ENCODE measurements at places on chromosomes 7 and 10.

- no peak for DNase-seq
Observed at GRCh38 chr10:6153845-6154244, 48.9 kb upstream of the PFKFB3 start.

DNA sequence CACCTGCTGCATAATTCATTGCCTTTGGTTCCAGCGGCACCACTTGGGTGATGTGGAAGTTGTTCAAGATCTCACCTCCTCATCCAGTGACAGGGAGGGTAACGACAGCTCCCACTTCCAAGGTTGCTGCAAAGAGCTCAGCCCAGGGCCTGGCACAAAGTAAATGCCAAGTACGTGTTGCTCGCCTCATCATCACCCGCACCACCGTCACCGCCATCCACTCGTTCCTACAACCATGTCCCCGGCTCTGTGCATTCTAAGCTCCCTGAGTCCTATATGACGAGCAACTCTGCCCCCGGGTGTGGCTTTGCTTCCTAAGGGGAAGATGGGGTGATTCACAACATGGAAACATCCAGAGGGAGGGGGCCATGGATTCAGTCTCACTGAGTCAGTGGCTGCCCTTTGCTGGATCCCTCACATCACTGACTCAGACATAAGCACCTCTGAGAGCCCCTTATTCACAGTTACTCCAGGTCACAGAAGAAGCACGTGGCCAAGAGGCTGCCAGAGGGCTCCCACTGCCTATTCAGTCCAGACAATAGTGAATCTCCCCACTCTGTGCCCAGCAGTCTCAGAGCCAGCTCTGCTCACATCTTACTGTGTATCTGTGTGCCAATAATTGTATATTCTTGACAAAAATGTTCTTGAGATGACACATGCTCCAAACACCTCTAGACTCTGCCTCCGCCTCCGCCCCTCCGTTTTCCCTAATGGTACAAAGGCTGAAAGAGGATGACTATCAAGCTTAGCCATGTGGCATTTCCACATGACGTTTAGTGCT, 159.1 kb downstream of the GFRA1 start:
- DNase-seq, result no peak

GRCh38 chr10:71948496-71949067, 15.6 kb upstream of the CHST3 start:
- no peak for DNase-seq

- no peak for DNase-seq
Observed at GRCh38 chr7:132337450-132338080, 238.7 kb downstream of the PLXNA4 start.

GRCh38 chr10:50470345-50470744, 153.4 kb downstream of the SGMS1 start:
- DNase-seq, result no peak

- DNase-seq, result no peak
Observed at GRCh38 chr10:100747456-100748230, 2.3 kb downstream of the PAX2 start.

GRCh38 chr10:117734731-117735405, 192.3 kb downstream of the EMX2 start:
- DNase-seq, result no peak

DNA sequence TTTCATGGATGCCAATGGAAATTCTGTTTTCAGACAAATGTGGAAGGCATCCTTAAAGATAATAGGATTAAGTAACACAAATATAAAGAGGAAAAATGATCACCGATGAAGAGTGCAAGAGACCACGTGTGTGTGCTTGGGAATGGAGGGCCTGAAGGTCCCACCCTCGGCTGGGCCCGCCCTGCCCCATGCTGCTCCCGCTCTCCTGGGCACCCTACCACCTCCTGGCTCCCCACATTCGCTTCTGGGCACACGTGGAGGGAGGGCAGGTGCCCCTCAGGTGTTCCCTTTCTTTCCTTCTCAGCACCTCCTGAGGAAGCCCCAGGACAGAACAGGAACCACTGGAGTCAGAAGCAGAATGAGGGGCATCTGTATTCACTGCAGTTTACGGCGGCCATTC, 367.6 kb downstream of the DNAJB6 start:
- DNase-seq, result no peak

DNA sequence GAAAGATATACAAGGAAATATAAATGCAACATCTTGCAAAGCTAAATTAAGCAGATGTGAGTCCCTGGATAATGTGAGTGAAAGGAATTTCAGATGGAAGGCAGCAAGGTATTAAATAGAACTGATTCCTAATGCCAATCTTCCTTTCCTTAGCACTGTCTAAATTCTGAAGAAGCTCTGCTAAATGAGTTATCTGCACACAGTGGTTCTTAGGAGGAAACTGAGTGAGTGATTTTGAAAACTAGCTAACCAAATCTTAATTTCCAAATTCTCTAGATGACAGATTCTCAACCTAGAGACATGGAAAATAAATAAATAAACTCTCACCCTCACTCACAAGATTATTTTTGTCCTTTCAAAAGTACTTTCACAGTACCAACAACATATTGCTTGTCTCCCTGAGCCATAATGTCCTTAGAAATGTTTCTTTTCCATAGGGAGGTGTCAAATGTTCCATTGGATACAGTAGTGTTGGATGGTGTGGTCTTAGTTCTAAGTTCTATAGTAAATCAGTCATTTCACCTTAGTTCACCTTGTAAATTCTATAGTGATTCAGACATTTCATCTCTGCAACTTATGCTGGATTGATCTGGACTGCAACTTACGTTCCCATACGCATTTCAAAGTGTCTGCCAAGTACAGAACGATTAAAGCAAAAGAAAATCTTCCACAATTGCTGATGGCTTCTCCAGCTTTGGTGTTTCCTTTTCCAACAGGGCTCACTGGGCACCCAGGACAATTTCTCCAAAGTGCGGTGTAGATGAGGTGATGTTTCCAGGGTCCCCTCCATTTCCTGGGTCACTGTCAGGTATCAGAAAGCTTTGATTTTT, 145.4 kb upstream of the FAM171A1 start:
- DNase-seq, result no peak

DNA sequence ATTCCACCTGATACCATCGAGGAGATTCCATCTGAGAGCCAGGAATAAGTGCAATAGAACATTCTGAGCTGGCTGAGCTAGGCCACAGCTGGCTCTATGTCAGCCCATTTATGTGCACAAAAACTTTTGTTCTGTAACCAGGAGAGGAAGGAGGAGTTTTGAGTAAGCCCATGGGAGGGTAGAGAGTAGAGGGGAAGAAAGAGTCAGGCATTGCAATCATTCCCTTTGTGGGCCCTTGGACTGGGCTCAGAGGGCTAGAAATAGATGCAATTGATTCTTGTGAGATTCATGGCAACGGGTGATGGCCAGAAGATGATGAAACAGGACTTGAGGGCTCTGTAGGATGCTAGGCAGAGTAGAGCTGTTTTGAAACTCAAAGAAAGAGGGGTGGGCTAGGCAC, 104.6 kb upstream of the KIF5B start:
- DNase-seq, result no peak

- DNase-seq, result no peak
Observed at GRCh38 chr10:4176500-4177281, 391.7 kb upstream of the KLF6 start.

GRCh38 chr10:108393089-108393488, 1228.6 kb upstream of the SORCS1 start:
- no peak for DNase-seq

DNA sequence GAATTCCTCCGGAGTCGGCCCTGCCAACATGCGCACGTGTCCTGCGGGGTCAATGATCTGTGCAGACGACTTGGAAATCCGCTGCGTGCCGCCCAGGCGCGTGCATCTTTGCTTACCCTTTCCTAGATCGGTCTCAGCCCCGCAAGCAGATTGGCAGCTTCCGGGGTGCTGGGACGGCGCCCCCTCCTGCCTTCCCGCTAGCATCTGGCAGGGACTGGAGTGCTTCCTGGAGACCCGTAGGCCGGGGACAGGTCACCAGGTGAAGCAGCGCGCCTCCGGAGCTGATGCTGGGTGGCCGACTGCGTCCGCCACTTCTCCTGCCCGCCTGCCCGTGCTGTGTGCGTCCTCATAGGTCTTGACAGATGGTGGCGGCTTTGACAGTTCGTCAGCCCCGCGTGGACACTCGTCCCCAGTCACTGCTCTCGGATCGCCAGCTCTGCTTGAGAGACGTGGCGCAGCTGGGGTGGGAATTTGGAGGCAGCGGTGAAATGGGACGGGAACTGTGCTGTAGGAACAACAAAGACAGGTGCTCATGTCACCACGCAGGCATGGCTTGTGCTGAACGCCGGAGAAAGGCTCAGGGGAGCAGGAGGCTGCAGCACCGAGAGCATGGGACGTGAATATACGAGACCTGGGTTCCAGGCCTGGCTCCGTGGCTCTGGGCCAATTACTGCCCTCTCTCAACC, 21.9 kb upstream of the KCNK18 start:
- DNase-seq, result no peak

- DNase-seq, result no peak
Observed at GRCh38 chr10:116355341-116355740, 31.1 kb downstream of the CCDC172 start.

DNA sequence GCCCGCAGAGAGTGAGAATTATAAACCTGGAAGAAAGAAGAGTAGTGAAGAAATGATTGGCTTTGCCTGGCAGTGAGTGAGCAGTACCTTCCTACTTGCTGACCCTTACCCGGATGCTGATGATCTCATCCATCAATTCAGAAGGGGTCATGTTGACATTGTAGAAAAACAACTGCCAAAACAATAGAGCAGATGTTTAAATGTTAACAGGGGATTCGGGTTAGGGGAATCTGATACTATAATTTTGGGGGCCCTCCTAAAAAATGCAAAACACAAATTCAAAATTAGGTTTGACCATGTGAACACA, 78.1 kb downstream of the MYOF start:
- no peak for DNase-seq

DNA sequence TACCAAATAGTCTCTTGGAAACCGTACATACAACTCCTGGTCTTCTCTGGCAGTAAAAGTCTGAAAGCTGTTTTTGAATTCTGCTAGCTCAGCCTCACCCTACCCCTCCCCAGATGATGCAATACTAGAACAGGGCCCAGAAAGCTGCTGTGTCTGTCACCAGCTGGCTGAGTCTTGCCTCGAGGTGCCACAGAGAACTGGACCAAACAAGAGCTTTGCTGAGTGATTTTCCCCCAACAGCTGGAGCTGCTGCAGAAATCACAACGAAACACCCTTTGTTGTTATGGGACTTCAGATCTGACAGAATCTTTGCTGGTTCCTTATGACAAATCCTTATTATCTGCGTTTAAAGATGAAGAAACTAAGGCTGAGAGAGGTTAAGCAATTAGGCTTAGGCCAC, 134.1 kb downstream of the SPAG6 start:
- no peak for DNase-seq

DNA sequence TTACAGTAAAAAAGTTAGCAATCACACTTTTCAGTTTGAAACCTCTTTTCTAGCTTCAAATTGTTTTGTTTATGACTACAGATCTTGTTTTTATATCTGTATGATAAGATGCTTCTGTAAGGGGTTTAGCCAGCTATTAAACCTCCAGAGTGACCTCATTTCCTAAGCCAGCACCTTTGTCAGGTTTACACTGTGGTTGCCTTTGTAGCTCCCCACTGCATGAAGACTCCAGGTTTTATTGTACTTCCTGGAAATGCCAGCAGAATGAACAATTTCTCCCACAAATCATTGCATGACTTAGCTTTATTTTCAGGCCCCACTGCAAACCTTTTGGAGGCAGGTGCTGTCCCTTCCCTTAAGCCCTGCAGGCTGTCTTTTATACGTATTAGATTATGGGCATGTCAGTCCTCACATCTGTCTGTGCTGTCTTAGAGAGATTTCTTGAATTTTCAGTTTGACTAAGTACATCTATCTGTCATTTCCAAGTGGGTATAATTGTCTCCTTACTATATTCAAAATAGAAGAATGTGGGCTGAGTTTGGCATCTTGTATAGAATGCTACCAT, 8.2 kb upstream of the AGR3 start:
- no peak for DNase-seq

Data from activated CD4-positive, alpha-beta T cell treated with anti-CD3 and anti-CD28 coated beads, Interleukin-2, amount 50 U/mL, for 48 hours (primary cell).